Activated T-cell treated with anti-CD3 and anti-CD28 coated beads, Interleukin-2, amount 50 U/mL, for 1 hour (primary cell): ENCODE measurements at places on chromosomes 11 and 22.

GRCh38 chr11:19861171-19861570 lies 148.5 kb downstream of the NAV2 start:
- no peak for DNase-seq

DNA sequence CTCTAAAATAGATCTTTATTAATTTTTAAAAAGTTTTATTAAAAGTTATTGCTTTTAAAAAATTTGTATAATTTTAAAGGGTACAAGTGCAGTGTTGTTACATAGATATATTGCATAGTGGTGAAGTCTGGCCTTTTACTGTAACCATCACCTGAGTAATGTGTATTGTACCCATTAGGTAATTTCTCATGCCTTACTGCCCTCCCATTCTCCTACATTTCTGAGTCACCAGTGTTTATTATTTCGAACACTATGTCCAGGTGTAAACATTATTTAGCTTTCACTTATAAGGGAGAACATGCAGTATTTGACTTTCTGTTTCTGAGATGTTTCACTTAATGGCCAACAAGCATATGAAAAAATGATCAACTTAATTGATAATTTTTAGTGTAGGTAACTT lies 2.3 kb downstream of the OR51G1 start:
- no peak for DNase-seq

GRCh38 chr11:46267930-46268329 lies 9.5 kb upstream of the CREB3L1 start:
- no peak for DNase-seq

DNA sequence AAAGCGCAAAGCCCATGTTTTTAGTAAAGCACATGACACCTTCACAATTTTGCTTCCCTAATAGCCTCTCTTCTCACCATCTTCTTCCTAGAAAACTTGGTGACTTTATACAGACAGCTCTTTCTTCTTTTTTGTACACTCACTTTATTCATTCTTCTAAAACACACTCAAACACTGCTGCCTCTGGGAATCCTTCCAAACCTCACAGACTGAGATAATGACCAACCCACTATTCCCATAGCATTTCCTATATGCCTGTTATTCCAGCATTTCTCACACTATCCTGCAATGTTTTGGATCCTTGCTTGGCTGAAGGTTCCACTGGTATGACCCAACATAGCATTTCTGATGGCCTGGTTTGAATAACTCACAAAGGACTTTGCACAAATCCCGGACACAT lies 442.1 kb upstream of the CCDC90B start:
- DNase-seq = no peak

DNA sequence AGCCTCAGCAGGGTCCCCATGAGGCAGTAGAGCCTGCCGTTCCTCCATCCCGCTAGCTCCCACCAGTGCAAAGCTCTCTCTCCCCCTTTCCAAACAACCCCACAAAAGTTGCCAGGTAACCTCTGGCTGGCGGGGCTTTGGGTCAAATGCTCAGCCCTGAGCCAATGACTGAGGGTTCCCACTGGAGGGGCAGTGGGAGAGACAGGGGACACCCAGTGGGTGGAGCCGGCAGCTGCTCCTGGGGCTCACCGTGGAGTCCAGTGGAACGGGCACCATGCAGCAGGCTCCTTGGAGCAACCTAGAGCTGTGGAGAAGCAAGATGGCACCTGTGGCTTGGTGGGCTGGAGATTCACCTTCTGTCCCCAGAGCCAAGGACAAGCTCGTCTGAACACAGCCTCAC lies 25.0 kb upstream of the PPARA start:
- DNase-seq = no peak

DNA sequence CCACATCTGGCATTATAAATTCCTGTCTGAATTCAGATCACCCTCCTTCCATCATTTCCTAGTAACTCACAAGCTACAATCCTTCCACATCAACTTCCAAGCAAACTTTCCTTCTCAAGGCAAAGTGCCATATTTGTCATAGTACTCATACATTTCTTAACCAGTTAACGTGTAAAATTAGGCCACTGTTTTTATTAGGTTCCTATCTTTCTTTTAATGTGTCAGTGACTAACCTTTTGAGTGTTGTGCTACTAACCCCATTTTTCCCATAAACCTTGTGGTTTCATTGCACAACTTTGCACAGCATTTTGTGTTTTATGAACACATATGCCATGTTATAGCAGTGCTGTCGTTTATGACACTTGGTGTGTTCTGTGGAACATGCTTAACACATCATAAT lies 90.1 kb downstream of the KIF18A start:
- no peak for DNase-seq

- no peak for DNase-seq
These were observed 6.1 kb downstream of the PLEKHA7 start for GRCh38 chr11:17008099-17008498.

DNA sequence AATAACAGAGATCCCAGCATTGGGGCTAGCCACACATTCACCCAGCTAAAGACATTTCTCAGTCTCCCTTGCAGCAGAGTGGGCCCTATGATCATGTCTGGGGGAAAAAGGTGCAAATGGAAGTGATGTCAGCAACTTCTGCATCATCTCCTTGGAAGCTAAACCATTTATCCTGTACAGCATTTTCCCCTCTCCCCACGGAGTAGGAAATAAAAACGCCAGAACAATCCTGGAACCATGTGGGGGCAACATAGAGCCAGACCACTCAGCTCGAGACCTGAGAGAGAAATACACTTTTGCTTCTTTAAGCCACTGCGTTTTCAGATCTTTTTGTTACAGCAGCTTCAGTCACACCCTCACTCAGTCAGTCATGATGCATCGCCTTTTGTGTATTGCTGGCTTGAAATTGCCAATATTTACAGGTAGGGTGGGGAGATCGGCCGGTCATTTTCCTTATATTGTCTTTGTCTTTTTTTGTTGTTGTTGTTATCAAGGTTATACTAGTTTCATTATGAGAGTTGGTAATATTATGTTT lies 9.1 kb upstream of the RAC2 start:
- no peak for DNase-seq

DNA sequence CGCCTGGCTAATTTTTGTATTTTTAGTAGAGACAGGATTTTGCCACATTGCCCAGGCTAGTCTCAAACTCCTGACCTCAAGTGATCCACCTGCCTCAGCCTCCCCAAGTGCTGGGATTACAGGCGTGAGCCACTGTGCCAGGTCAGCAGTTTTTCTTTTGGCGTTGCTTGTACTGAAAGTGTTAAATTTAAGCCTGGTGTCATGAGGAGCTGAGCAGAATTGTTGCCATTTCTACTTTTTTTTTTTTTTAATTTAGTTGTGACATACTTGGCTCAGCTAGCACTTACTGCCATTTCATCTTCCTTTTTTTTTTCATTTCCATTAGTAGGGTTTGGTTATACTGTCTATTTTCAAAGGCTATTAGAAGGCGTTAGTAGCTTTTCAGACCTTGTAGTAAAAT lies 10.7 kb downstream of the TAB1 start:
- no peak for DNase-seq

GRCh38 chr22:28283068-28283654 lies 364.1 kb upstream of the PITPNB start:
- no peak for DNase-seq

DNA sequence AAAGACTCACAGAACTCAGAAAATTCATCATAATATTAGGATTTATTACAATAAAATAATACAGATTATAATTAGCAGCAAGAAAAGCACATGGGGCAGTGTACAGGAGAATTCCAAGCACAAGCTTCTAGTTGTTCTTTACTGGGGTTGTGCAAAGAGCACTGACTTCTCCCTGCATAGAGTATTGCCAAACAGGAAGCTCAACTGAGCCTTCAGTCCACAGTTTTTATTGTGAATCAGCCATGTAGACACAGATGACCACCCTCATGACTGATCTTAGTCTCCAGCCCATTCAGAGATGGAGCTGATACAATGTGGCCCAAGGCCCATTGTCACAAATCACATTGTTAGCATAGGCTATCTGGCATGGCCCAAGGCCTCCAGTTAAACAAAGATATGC lies 798.9 kb downstream of the KCNA4 start:
- DNase-seq = no peak

DNA sequence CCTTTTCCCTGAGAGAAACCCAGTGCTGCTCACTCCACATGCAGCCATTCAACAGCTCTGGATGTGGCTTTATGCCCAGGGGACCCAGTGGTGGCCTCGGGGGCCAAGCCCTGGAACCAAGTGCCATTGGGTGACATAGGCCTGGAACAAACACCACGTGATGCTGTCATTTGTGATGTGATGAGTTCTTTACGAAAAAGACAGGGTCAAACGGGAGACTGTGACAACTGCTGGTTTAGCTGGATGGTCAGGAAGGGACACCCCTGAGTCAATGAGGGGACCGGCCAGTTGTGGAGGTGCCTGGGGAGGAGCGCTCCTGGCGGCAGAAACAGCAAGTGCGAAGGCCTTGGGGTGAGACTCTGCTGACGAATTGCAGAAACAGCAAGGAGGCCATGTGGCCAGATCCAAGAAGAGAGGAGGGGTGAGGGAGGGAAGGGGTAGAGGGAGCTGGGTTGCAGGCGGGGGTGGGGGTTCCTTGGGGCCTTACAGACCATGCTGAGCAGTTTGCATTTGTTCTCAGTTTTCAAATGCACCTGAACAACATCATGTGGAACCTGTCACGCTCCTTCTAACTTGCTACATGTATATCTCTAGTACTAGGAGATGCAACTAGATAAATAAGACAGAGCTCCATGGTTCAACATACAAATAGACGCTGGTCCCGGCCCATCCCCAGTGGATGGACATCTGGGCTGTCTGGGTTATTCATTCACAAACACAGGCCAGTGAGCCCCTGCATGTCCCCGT lies 56.1 kb downstream of the IGLL5 start:
- DNase-seq = no peak

DNA sequence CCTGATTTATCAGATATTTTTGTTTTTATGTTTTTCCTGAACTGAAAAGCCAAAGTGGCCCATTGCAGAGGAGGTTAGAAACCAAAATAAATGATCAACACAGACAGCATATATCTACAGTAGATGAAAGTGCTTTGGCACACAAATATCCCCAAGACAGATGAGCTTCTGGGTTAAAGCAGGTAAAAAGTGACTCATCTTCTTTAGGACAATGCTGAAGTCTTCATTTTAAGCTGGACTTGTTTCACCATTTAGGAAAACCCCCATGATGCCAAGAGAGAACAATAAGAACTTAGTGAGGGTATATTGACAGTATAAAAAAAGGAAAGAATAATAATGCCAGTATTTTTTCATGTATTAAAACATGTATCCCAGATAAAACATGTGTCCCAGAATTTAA lies 100.8 kb upstream of the OR9G4 start:
- DNase-seq = no peak

DNA sequence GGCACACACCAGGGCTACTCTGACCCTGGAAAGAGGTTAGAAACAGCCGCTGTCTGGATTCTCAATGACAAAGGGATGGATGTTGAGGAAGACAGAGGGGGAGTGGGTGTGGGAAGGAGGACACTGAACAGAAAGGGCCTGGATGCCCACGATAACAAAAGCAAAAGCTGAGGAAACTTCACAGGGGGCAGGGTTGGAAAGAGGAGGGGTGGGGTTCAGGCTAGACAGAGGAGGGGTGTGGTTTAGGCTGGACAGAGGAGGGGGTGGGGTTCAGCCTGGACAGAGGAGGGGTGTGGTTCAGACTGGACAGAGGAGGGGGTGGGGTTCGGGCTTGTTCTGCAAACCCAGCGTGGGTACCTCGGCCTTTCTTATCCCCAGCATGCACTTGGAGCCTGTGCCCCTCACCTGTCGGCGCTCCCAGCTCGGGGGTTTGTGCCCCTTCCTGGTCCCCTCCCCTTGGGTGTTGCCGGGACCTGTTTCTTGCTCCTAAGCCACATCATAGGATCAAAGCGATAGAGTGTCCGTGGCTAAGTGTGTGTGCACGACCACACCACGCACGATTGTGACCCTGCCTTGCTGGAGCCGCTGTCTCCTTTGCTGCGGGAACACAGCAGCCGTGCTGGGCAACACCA lies 75.6 kb downstream of the BRD1 start:
- no peak for DNase-seq

- DNase-seq = no peak
These were observed 427.4 kb upstream of the CADM1 start for GRCh38 chr11:115931548-115932083.

GRCh38 chr11:416051-416756 lies 1.4 kb upstream of the SIGIRR start:
- DNase-seq = no peak

DNA sequence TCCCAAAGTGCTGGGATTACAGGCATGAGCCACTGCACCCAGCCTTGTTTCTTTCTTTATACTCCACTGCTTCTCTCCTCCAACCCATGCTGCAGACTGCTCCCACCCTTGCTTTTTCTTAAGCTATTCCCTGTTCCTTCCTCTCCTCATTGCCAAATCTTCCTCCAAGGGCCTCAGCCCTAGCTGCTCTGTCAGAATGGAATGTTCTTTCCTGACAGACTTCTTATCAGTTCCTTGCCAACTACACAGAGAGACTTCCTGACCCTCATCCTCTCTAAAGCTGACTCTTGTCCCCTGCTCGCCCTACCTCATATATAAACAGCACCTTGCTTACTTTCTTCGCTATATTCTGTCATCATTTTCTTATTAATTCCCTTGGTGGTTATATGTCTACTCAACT lies 16.9 kb upstream of the PIK3C2A start:
- DNase-seq = no peak

GRCh38 chr22:22352371-22352999 lies 107.9 kb downstream of the VPREB1 start:
- DNase-seq = no peak

DNA sequence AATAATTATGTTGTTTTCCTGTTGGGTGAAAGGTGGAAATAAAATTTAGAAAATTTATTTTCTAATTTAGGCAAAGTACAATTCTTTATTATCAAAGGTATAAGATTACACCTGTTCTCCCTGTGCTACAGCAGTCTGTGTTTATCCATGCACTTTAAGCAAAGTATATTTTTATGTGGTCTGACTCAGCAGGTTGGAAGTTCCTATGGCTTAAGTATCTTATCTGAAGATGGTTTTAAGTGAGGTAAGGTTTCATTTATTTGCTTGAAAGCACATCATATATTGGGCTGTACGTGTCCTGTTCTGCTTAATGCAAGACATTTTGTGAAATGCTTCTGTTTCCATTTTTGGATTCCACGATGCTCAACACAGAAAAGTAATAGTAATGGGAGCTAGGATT lies 14.6 kb downstream of the PPME1 start:
- no peak for DNase-seq

GRCh38 chr22:41768430-41768829 lies 32.0 kb upstream of the CCDC134 start:
- no peak for DNase-seq
